Progenitor cell of endocrine pancreas (in vitro differentiated cells): ENCODE measurements at places on chromosomes 2 and 18. TPM values are rescaled to one million over a fixed set of nuclear protein-coding genes. Genes with fewer than 3 reads are reported as not detected.
A peak's percentile ranks its signal among the peaks of the same experiment; 100 is the strongest.

- no peak for DNase-seq
Measured at GRCh38 chr2:207107551-207107950, 58.2 kb downstream of the KLF7 start.

GRCh38 chr2:40160751-40161218 lies 291.1 kb downstream of the SLC8A1 start:
- DNase-seq: no peak

- no peak for DNase-seq
Measured at GRCh38 chr2:224711859-224712665, 4.1 kb downstream of the CCDC195 start.

DNA sequence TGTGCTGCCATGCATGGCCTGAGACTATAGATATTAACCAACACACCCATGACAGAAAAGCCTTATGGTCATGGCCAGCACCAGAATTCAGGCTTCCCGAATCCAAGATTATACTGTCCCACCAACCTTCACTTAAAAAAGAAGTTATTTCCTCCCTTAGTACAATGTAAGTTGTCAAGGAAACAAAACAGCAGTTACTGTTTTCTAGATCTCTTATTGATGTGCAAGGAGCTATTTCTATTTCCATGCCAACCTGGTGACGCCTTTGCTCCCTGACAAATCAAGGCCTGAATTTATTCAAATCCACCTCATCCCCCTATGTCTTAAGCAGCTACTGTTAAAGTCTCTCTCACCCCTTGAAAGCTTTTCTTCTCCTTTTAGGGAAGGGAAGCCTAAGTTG lies 249.3 kb downstream of the ZNF521 start:
- DNase-seq: no peak

- DNase-seq: peak; percentile 44
Measured at GRCh38 chr18:61502472-61502871, 169.2 kb downstream of the CDH20 start.

DNA sequence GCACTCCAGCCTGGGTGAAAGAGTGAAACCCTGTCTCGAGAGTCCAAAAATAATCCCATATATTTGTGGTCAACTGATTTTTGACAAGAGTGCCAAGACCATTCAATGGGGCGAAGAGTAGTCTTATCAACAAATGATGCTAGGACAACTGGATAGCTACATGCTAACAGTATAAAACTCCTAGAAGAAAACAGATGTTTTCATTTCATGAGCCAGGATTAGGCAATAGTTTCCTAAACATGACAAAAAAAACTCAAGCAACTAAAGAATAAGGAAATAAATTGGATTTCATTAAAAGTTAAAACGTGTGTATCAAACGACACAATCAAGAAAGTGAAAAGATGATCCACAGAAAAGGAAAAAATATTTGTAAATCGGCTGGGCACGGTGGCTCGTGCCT lies 6.3 kb downstream of the LIMS2 start:
- no peak for DNase-seq

DNA sequence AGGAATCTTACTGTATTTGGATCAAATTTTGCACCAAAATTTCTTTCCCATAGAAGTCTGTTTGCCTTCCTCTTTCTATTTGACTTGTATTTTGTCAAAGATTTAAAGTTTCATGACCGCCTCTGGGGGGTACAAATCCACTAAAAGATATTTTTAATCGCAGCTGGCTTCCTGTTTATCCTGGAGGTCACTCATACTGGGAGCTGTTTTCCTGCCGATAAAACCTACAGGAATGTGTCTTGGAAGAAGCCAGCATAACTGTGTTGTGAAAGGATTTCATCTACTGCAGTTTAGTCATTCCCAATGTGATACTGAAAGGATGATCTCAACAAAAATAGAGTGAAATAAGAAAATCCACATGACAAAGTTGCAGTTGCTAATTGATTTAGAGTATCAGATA lies 184.0 kb downstream of the RIT2 start:
- DNase-seq: no peak

DNA sequence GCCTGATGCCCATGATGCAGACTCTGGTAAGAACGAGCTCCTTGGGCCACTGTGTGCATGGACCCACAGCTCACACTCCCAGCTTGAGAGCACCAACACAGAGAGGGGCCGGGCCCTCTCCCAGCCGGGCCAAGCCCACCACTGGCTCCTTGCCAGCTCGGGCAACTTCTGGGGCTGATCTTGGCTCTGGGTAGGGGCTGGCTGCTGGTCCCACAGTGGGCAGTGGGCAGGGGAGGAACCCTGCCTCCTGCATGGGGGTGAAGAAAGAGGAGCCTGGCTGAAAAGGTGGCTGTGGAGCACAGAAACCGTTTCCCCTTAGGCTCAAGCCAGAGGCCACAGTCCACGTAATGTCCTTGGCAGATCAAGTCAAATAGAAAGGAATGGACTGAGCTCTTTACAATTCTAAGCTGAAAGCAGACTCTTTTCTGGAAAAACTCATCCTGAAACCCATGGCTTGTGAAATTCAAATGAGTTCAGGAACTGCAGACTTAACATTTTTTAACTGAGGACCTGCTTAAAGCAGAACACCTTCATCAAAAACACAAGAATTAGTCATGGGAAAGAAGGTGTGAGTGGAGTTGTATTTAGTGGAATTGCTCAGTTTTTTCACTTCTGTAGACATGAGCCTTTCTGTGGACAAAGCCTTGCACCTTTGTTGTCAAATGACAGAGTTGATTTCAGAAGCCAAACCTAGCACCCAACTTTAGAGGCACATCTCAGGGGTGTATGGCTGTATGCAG lies 104.9 kb downstream of the STPG4 start:
- DNase-seq: no peak

DNA sequence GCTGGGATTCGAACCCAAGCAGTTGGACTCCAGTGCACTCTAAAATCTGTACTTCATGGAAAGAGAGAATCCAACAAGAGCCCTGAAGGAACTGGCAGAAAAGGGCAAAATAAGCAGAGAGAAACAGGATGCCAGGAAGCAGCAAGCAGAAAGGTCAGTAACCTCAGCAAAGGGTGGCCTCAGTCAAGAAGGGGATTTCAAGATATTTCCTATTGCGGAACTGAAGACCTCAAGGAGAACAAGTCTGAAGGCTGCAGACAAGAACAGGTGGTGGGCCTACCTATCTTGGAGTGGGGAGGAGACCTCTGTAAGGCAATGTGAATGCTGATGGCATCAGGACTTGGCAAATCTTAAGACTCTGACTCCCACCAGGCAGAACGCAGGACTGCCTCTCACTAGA lies 20.1 kb upstream of the MREG start:
- DNase-seq: no peak

Gene SMCHD1
- 59.2 and 65.1 TPM in 2 replicates for total RNA-seq

Gene IL37
- not detected in 2 replicates for total RNA-seq

Gene NOSTRIN
- total RNA-seq: 4.0 and 4.3 TPM in 2 replicates

Gene RBFA
- total RNA-seq: 34.2 and 34.3 TPM in 2 replicates

Gene COL4A3
- total RNA-seq: 0.09 and 0.34 TPM in 2 replicates
